NCI-H524 (cell line): ENCODE measurements at places on chromosomes 11 and 22.
A peak's percentile ranks its signal among the peaks of the same experiment; 100 is the strongest.

GRCh38 chr11:35085531-35086165 lies 53.3 kb upstream of the CD44 start:
- no peak for DNase-seq

DNA sequence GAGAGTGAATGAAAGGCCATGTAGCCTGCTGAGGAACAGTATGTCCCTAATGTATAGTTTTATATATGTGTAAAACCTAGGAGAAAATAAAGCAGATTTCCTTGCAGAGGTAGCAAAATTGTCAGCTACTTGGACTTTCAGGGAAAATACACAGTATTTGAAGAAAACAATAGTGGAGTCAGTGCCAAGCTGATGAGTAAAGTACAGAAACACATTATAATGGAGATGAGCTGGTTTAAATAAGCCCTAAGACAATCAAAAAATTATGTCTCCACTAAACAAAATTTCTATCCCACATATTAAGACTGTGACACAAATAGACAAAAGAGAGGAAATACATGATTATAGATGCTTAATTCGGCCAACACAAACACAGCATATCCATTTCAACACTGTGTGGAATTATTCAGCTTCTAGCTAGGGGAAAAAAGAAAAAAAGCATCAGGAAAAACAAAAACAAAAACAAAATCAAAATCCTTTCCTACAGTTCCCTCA lies 75.9 kb downstream of the MAML2 start:
- no peak for DNase-seq

DNA sequence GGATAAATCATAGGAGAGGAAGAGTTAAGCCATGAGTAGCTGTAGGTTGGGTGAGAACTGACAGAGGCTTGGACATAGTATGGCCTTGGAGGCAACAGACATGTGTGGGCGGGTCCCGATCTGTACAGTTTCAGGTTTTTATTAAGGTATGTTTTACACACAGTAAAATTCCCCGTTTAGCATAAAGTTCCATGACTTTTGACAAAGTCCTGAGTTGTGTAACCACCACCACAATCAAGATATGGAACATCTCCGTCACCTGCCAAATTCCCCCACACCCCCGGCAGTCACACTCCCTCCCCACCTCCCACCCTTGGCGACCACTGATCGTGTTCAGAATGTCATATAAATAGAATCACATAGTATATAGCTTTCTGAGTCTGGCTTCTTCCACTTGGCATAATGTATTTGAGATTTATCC lies 68.1 kb downstream of the GRIK4 start:
- DNase-seq, result no peak

GRCh38 chr11:12270215-12270797 lies 107.1 kb upstream of the PARVA start:
- no peak for DNase-seq

- DNase-seq, result no peak
Observed at GRCh38 chr11:133911171-133911570, 45.6 kb downstream of the IGSF9B start.

- peak; percentile 43 for DNase-seq
Observed at GRCh38 chr11:132114185-132114584, 743.8 kb downstream of the NTM start.

GRCh38 chr11:81253244-81253643 lies 1480.4 kb downstream of the FAM181B start:
- DNase-seq, result no peak

- DNase-seq, result no peak
Observed at GRCh38 chr11:115887727-115888126, 383.5 kb upstream of the CADM1 start.

DNA sequence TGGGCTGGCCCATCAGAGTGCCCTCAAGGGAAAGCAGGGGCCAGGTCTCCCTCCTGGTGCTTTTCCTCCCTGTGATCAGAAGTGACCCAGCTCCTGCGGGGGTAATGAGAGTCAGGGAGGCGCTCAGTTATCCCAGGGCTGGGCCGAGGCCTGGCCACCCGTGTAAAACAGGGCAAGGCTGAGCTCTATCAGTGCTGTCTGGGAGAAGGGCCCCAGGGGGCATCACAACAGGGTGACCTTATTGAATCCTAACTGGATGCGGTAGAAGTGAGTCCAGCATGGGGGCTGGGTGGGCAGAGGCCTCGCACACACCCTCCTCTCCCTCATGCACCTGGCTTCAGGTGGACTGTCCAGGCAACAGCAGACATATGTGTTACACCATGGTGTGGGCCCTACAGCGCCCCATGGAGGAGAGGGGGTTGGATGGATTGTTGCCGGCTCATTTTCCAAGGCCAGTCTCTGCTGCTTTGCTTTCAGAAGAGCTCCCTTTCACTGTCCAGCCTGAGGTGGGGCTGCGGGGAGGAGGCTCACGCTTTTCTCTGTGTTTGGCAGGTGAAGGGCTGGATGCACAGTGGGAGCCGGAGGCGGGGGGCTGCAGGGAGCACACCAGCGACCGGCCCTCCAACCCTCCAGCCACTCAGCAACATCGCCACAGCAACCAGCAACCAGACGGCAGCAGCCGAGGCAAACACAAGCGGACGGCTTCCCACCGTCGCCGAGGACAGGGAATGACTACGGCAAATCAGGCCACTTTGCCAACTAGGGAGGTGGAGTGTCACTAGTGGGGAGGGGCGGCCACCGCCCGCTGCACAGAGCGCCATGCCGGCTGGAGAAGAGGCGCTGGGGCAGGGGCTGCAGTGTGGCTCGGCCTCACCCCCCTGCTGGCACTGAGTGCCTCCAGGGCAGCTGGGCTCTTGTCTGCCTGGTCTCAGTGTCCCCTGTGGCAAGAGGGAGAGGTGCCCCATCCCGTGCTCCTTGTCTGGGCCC lies 24.7 kb downstream of the GNAZ start:
- no peak for DNase-seq

GRCh38 chr11:86184728-86185380 lies 59.7 kb upstream of the EED start:
- no peak for DNase-seq

- DNase-seq, result no peak
Observed at GRCh38 chr11:19968860-19969259, 191.4 kb downstream of the DBX1 start.

GRCh38 chr11:70233511-70233934 lies 30.4 kb downstream of the FADD start:
- DNase-seq, result no peak

DNA sequence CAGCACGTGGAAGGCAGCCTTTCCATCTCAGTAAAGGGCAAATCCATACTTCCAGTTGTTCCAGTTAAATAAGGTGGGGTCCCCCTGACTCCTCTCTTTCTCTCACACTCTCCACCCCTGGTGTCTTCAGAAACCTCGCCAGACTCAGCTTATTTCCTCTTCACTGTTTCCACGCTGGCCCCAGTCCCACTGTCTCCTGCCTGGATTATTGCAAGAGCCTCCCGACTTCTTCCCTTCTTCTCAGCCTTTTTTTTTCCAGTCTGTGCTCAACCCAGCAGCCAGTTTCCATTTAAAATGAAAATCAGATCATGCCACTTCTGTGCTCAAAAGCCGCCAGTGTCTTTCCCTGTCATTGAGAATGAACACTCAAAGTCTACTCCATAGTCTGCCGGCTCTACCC lies 131.4 kb downstream of the PKNOX2 start:
- DNase-seq, result no peak

GRCh38 chr11:46277622-46278386 lies at the start of gene CREB3L1:
Gene CREB3L1 (plus strand): TSS chr11:46277662. CDS start chr11:46278112, 450 bp downstream.
- no peak for DNase-seq

GRCh38 chr11:23543651-23544222 lies 683.5 kb upstream of the CCDC179 start:
- DNase-seq, result no peak

DNA sequence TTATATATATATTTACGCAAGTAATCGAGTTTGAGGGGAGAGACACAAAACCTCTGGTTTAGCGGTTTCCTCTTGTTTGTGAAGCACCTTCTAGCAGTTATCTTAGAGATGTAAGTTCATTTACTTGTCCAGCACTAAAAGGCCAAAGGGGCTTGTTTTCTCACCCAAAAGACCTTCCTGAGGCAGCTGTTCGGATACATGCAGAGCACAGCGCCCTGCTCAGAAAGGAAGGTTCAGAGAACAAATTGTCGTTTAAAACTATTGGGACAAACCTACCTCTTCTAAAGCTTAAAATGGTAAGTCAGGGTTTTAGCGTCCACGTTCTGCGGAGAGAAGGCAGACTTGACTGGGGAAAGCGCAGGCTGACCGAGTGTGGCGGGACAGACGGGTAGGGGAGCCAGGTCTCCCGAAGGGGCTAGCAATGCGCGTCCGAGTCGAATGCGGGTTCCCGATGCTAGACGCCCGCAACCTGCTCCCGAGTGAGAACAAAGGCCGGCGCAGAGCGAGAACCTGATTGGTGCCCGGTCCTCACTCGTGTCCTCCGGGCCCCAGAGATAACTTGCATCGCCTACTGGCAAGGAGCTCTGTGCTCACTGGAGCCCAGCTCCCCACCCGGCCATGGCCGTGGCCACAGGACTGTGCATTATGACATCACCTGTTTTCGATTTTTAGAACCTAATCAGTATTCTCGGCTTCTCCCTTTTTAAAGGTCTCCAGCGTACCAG lies 1.0 kb upstream of the SESN3 start:
- peak; percentile 44 for DNase-seq

- DNase-seq, result no peak
Observed at GRCh38 chr22:40635940-40636379, 559 bp downstream of the MRTFA start.

DNA sequence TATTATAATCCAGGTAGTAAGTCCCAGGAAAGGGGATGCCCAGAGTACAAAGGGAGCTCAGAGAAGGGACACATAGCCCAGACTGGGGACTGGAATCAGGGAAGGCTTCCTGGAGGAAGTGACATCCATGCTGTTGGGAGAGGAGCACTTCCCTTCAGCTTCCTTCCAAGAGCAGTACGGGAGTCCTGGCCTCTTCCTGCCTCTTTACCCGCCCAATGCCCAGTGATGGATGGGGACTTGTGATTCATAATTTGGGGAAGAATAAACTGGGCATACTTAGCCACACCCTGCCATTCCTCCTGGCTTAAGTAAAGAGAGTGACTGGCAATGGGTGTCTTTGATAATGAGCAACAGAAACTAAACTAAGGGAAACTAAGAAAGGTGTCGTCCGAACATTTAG lies 11.5 kb downstream of the C11orf91 start:
- no peak for DNase-seq

GRCh38 chr11:111814557-111815320 lies 48.5 kb upstream of the PPP2R1B start:
- DNase-seq, result no peak

DNA sequence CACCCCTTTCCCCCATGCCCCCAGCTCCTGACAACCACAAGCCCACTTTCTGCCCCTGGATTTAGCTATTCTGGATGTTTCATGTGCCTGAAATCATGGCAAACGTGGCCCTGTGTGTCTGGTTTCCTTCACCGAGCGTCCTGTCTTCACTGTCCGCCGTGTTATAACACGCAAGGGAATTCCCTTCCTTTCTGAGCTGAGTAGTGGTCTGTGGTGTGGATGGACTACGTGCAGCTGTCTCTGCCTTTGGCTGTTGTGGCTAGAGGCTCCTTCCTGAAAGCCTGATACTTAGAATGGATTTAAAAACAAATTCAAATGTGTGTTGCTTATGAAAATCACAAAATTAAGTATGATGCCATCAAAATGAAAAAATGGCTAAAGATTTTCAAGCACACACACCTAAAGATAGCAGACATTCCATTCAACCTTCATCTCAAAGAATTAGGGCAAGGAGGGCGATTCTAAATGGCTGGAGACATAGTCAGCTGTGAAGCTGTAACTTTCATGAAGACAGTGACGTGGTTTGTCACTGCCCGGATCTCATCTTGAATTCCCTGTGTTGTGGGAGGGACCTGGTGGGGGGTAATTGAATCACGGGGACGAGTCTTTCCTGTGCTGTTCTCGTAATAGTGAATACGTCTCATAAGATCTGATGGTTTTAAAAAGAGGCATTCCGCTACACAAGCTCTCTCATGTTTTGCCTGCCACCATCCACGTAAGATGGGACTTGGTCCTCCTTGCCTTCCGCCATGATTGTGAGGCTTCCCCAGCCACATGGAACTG lies 30.5 kb downstream of the KCNQ1 start:
- no peak for DNase-seq

GRCh38 chr11:11865449-11865848 lies 23.7 kb downstream of the USP47 start:
- DNase-seq, result no peak

DNA sequence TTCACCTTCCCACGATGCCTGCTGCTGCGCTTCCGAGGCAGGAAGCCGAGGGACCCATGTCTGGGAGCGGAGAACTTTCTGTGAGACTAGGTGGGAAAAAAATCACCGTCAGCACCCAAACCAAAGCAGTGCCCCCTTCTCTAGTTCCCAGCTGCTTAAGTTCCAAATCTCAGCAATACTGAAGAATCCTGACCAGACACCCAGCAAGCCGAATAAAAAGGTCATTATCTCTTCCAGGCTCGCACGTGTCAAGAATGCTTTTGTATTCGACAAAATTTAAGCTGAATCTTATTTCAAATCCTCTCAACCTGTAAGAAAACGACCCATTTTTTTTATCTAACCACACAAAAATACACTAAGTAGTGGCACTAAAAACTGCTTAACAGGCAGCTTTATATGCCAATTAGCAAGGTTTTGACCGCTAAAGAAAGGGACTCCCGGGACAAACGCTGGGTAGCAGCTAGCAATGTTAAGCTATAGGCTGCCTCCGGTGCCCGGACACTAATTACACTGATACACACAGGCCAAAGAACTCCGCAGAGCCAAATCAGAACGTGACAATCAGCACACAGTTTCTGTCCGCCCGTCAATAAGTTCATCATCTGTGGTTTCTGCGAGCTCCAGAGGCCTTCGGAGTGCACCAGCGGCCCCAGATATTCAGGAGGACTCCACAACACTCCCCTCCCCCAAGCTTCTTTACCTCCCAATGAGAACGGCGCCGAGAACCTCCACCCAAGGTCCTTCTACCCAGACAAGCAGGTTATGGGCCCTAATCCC lies 728 bp downstream of the RPL3 start:
- peak; percentile 71 for DNase-seq

- DNase-seq, result no peak
Observed at GRCh38 chr22:47000888-47001287, 238.4 kb downstream of the TBC1D22A start.
